Activated CD4-positive, alpha-beta T cell treated with anti-CD3 and anti-CD28 coated beads, Interleukin-2, amount 10 ng/mL, durations not matched to agents 7 days and 5 days (primary cell): ENCODE measurements at places on chromosomes 13 and 19. TPM values are rescaled to one million over a fixed set of nuclear protein-coding genes. Genes with fewer than 3 reads are reported as not detected.

GRIK5 gene
- total RNA-seq = 0.65 TPM

FLT1 gene
- 0.32 TPM for total RNA-seq

TUBA3C gene
- not detected for total RNA-seq

SERPINE3 gene
- total RNA-seq = not detected
